ENCODE measurements at places on chromosomes 6 and 20.

DNA sequence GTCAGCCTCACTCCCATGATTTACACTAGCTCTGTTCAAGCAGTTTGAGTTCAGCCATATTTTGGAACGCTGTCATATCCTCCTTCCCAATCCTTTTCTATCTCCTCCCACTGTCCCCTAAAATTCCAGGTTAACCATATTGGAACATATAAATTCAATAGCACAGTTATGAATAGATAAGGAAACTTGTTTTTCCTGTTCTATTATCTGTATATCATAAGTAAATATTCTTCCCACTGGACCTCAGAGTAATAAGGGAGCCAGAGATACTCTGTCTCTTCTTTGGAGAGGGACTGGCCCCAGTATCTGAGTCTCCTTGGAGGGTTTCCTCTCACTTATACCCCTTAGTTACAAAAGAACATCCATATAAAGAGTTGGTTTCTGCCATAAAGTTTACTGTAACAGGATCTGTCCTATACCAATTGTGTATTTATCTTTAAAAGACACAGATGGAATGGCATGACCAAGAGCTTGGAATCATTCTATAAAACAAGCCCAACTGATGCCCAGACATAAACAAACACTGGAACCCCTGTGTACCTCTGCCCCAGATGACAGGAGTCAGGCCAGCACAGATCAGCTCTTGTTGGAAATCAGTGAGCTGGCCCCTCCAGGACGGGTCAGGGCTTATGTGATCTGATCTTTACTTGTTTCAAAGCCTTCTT is 67.1 kb downstream of the EPB41L2 start:
- no peak for ATAC-seq

DNA sequence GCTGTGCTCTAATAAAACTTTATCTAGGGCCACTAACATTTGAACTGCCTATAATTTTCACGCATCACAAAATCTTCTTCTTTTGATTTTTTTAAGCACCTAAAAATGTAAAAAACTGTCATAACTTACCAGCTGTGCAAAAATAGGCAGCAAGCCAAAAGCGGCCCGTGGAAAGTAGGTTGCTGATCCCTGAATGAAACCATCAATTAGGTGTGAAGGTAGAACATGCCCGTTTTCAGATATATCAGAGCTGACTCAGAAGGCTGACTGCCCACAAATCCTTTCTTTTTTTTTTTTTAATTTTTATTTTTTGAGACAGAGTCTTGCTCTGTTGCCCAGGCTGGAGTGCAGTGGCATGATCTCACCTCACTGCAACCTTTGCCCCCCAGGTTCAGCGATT is 4.9 kb upstream of the IPCEF1 start:
- ATAC-seq: no peak

DNA sequence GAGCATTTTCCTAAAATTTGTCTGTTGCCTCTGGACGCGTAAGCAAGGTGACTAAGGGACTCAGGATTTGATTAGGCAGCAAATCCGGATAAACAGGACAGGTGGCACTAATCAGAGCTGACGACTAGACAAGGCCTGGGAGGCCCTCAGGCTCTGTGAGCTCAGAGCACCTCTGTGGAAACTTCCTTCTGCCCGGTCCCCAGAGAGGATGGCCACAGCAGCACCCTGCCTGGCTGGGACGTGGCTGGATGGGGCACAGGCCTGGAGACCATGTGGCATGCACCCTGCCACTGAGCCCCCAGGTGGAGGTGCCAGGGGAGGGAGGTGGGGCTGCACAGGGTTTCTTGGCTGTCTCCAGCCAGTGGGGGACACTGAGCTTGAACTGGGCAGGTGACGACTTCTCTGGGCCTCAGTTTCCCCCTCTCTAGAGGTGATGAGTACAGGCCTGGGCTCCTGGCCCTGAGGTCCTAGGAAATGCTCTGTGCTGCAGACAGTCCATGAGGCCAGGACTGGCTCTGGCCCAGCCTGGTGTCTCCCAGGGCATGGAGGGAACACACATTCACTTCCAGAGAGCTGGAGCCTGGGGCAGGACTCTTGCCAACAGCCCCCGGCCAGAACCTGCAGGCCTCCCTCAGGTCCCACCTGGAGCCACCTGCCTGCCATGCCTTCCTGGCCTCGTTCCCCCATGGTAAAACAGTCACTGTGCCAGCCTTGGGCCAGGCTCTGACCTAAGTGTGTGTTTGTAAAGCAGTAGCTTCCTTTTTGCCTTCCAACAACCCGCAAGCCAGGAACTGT is 39.6 kb upstream of the STX16 start:
- ATAC-seq: no peak

DNA sequence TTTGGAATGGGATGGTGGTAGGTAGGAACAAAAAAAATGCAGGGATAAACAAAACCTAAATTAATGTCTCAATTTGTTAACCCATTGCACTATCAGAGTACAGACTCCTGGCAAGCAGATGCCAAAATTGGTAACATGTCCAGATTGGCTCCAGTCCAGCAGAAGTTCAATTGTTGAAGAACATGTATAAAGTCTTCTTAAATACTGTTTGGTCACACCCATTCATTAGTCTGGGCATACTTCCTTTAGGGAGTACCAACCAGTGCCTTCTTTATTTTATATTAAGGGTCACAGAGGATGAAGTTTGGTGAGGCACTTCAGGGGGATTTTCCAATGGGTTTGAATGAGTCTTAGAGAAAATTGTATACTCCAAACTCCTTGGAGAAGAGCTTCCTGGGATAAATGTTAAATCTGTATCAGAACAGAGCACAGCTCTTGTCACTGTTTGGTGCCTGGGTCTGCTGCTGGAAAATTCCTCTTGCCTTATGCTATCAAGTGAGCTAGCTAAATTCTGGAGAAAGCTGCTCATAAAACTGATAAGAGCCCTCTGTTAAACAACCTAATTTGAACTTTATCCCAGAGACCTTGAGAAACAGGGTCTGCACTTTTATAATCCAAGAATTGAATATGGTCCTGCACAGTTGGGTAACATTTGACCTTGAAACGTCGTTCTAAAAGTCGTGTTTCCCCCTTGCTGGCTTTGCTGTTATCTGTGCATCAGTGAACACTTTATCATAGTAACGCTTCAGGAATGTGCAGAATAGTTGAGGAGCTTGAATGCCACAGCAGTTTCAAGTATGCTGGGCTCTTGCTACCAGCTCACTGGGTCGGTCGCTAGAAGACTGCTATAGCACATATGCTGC is 334.1 kb upstream of the CITED2 start:
- ATAC-seq: peak; percentile 74

- ATAC-seq: peak; percentile 97
These were observed 32.7 kb downstream of the PLN start for GRCh38 chr6:118580585-118581419.

DNA sequence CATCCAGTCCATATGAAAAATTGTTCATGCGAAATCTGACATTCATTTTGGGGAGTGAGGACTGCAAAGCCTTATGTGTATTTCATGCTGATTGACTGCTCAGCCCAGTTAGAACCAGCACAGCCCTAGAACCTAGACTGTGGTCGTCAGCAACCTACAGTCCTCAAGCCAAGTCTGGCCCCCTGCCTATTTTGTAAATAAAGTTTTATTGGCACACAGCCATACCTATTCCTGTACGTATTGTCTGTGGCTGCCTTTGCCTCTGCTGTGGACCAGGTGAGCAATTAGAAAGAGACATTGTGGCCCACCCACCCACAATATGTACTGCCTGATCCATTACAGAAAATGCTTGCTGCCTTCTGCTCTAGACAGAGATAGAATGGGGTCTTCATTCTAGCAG is 391.0 kb downstream of the TAF4 start:
- no peak for ATAC-seq

DNA sequence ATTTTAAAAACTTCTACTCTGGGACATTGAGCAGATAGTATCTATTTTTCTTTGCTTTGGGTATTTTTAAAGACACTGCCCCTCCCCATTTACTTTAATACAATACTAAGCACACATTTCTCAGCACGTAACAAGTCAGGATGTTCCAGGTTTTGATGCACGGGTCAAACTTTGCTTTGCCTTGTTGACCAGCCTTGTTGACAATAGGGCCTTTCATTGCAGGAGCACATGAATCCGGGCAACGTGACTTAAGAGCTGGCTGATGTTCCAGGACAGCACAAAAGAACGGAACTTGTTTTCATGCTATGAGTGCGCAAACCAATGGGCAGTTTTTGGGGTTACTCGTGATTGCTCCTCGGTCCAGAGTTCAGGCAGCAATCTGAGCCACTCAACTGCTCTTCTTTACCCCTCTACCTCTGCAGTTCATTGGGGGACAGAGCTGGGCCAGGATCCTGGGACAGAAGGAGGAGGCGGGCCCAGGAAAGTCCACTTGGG is 78.6 kb upstream of the SLC22A16 start:
- ATAC-seq: no peak

DNA sequence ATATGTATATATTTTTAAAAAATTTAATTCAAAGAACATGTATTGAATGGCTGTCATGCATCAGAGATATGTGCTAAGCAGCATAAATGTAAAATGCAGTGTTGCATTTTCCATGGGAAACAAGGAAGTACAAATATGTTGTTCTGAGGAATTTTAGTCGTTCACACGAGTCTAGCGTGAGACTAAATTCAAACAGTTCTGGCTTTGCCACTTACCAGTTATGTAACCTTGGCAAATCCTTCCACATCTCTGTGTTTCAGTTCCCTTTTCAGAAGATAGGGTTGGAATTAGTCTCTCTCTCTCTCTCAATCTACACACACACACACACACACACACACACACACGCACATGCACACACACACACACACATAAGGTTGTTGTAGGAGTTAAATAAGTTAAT is 305.4 kb downstream of the UTRN start:
- ATAC-seq: no peak

- peak; percentile 43 for ATAC-seq
These were observed 790.1 kb upstream of the SLC35B3 start for GRCh38 chr6:9225441-9225871.

DNA sequence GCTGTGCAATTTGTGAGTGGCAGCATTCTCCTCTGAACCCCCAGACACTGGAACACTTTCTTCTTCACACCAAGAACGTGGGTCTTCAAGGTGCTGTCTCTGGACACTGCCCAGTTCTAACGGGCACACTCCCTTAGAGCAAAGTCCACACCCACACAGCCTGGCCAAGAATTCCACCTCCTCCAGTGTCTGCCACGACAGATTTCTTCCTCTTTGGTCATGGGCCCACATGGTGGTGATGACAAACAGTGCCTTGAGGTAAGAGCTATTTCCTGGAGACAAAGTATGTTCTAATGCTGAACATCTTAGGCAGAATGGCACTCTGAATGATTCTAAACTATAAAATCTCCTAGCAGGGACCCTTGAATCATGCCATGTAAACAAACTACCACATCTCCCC is 25.5 kb upstream of the SSTR4 start:
- ATAC-seq: no peak

DNA sequence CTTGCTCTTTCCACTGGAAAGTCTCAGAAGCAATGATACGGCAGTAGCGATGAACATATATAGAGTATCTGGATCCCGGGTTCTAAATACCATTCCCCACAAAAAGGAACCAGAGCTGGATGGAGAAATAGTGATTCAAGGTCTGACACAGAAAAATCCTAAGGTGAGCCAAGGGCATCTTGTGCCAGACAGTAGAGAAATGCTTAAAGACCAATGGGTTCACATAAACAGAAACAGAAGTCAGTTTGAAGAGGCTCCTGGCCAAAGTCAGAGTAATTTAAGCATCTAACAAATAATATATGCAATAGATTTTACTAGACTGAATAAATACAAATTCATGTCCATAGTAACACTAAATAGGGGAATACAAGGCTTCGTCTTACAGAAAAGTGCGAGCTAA is 54.7 kb downstream of the RGS17 start:
- ATAC-seq: no peak

DNA sequence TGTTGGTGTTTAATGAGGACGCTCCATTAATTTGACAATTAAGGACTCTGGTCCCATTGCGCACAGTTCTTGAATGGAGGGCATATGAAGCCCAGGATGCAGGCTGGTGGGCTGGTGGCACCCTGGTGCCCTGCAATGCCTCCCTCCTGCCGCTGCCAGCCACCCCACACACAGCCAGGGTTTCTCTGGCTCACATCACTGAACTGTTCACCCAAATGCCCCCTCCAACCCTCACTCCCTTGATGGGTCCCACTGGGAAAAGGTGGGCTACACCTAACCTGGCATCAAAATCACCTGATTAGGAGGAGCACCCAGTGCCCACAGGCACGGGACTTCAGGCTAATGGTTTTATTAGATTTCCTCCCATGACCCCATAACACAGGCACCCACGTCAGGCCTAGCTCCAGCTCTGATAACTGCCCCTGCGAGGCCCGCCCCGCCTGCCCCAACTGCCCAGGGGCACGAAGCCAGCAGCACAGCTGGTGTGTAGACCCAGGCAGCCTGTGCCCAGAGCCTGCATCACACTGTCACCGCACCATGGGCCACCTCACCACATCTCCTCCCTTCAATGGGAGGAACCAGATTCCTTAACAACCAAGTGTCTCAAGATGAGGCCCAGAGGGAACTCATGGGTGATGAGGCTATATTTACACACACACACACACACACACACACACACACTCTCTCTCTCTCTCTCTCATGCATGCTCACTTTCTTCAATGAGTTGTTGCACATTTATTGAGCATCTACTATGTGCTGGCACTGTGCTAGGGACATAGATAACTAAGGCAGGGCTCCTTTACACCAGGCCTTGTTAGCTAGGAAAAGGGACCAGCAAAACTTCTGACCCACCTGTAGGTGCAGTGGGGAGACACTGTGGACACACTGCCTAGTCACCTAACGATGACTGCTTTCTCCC is 107.3 kb downstream of the NOL4L start:
- ATAC-seq: no peak

DNA sequence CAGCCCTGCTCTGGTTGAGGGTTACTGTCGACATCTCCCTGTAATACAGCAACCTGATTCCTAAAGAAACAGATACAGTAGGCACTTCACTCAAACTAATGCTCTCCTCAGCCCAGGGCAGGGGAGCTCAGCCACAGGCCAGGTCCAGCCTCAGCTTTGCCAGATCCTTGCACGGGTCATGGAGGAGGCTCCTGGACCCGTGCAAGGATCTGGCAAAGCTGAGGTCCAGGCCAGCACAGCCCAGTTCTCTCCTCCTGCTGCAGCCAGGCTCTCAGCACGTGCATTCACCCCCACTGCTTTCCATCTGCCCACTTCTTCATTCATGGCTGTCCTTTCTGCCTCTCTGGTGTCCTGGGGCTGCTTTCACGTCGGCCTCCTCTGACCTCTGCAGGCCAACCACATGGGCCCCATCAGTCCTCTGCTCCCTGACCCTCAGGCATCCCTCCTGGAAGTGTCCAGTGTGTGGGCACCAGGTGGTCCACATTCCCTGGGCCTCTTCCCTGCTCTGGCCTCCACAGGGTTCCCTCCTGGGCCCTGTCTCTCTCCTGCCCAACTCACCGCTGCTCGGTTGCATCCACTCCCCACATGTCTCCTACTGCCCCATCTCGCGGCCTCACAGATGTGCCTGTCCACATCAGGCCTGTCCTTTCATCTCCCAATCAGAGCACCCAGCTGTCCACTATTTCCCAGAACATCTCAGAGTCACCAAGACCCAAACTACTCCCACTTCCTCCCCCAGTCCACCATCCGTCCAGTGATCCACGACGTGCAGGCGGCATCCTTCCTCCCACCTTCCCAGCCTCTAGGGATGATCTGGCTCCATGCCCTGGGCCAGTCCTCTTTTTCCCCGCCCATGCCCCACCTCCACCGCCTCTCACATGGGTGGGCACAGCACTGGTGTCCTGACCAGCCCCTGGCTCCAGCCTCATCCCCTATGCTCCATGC is 11.8 kb upstream of the CD93 start:
- ATAC-seq: no peak

GRCh38 chr20:19275630-19276071 is 63.2 kb downstream of the SLC24A3 start:
- ATAC-seq: peak; percentile 24

GRCh38 chr6:68695403-68695802 is 60.3 kb downstream of the ADGRB3 start:
- no peak for ATAC-seq

- ATAC-seq: no peak
These were observed 117.5 kb downstream of the SOX4 start for GRCh38 chr6:21710908-21711627.

Measured in motor neuron (in vitro differentiated cells).